ENCODE measurements at places on chromosomes 1 and 21.
A peak's percentile ranks its signal among the peaks of the same experiment; 100 is the strongest.

DNA sequence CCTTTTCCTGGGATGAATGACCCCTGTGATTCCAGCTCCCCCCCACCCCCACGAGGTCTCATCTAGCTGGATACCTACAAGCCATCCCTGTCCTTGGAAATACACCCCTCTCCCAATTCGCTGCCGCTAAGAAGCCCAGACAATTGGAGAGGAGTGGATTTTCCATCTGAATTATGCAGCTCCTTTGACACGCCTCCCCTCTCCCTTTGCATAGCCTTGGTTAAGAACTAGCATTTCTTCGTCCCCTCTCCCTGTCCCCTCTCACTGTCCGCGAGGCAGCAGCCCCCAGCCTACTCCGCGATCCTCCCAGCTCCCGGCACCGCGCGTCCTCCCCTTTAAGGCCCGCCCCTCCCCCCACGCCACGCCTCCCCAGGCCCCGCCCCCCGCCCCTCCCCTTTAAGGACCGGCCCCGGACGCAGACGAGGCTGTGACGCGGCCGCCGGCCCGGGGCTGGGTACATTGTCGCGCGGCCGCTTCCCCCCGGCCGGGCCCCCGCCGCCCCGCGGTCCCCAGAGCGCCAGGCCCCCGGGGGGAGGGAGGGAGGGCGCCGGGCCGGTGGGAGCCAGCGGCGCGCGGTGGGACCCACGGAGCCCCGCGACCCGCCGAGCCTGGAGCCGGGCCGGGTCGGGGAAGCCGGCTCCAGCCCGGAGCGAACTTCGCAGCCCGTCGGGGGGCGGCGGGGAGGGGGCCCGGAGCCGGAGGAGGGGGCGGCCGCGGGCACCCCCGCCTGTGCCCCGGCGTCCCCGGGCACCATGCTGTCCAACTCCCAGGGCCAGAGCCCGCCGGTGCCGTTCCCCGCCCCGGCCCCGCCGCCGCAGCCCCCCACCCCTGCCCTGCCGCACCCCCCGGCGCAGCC lies at the start of gene MAPKAPK2:
MAPKAPK2 (plus strand) TSS at position 428 of the 856 bp plus-strand sequence; CDS start at position 753, 325 bp downstream.
- DNase-seq: peak; percentile 75

DNA sequence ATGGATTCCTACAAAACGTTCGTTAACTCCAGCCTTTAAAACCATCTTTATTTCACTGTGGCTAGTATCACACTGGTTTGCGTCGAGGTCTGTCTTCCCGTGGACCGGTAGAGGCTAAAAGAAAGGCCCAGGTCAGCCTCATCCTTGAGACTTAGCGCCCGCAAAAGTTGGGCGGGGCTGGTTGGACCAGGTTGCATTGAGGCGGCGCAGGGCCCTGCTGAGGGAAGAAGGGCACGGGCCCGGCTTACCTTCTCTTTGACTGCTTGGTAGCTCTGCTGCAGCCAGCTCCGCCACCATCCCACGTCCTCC lies 455 bp downstream of the BSDC1 start:
- DNase-seq: no peak

DNA sequence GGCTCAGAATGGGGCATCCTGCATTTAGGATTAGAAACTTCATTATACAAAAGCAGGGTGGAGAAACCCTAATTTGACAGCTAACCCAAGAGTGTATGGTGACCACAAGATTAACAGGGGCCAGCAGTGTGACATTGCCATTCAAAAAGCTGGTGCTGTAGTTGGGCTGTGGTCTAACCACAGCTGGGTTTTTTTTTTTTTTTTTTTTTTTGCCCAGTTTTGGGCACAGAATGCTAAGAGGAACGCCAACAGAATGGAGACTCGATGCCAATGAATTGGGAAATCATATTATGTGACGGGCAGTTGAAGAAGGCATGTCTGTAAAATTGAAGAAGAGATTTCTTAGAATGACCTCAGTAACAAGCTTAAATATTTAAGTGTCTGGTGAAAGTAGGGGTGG lies 58.4 kb downstream of the NFIA start:
- DNase-seq: no peak

DNA sequence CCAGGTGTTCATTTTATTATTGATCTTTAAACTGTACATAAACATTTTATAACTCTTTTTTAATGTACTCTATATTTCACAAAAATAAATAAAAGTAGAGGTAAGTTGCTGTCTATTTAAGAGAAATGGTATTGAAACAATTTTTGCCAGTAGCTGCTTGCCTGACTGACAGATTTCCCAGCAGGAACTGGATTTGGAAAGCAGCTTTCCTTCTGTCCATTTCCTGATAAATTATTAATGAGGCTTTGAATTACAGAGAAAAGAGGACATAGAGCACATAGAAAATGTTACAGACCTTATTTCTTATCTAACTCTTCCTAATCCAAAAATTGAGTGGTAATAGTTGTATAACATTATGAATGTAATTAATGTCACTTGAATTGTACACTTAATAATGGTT lies 79.7 kb upstream of the BCL10 start:
- DNase-seq: no peak

- no peak for DNase-seq
Observed at GRCh38 chr1:65174585-65174984, 26.6 kb downstream of the AK4 start.
